ENCODE measurements at places on chromosomes 4 and X. TPM values are rescaled to one million over a fixed set of nuclear protein-coding genes. Genes with fewer than 3 reads are reported as not detected.

DNA sequence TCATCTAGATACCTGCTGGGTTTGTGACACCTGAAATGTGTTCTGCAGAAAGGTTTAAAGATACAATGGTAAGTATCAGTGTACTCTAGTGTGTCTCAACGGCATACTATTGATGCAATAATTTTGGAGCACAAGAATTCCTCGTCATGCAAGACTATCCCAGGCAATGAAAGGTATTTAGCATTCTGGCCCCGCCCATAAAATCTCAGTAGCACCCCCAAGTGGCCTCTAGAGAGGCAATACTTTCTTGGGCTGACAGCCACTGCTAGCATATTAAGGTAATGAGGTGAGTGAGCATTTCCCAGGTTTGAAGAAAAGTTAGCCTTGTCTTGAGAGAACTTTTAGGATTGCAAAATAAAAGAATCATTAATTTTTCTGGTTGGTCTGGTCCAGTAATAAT is 24.0 kb downstream of the TAB3 start:
- ATAC-seq, result no peak

SLIT2 gene
- total RNA-seq, result 158 TPM

GRCh38 chrX:113470166-113470565 is 629.5 kb upstream of the AMOT start:
- no peak for ATAC-seq

NXF2 gene
- not detected for total RNA-seq

DNA sequence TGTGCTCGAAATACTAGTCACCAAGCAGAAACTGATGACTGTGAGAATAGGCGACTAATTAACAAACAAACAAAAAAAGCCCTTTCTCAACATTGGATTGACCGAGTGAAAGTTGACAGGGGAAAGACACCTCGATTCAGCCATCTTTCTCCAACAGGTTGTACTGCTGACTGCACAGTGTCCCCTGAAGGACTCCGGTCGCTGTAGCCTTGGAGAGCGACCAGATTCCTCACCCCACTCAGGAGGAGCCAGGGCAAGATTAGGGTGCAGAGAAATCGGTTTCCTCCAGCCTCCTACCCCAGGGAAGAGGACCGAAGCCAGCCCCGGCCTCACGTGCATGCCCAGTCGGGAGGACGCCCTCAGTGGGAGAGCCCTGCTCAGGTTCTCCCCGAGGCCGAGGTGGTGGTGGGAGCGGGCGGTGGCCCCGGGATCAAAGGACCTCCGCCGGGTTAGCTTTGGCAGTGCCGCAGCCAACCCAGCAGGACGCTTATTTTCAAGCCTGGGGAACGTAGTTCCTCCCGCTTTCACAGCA is 1.1 kb upstream of the RAP1GDS1 start:
- peak; percentile 23 for ATAC-seq

DNA sequence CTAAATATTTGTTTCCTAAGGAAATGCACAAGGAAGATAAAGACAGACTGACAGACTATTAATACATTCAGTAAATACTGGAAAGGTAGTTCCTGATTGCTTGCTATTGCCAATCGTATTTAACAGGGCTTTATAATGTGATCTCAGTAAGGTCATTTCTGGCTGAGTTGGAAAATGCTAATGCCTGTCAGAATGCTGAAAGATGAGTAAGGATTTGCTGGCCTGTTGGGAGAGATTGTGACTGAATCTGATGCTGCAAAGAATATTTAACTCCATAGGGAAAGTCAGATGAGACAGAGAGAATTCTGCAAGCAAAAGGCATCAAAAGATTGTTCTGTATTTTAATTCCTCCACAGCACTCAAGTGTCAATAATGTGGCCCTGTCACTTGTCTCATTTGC is 169.0 kb downstream of the BEND2 start:
- peak; percentile 42 for ATAC-seq

- no peak for ATAC-seq
Observed at GRCh38 chr4:110278127-110278526, 79.7 kb upstream of the ELOVL6 start.

DNA sequence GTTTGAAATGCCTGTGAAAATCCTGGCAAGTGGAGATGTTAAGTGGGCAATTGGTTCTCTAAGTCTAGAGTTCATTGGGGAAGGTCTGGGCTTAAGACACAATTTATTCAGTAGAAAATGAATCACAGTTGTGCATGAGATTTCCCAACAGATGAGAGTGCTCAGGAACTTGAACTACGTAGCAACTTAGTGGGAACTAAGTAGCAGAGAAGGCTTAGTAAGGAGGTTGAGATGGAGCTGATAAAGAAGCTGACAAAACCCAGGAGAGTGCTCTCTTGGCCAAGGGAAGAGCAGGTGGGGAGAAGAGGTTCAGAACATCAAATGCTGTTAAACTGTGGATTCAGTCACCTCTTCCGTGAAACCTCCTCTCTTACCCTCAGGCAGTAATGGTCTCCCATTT is 33.0 kb downstream of the AFF1 start:
- ATAC-seq, result no peak

- ATAC-seq, result no peak
Observed at GRCh38 chrX:134025986-134026545, 40.7 kb upstream of the GPC3 start.

ARR3 gene
- 2.7 TPM for total RNA-seq

- ATAC-seq, result peak; percentile 76
Observed at GRCh38 chrX:138711399-138712347, at the start of gene FGF13. Gene FGF13 (minus strand): TSS chrX:138711717. CDS start chrX:138711003, 714 bp downstream.

DNA sequence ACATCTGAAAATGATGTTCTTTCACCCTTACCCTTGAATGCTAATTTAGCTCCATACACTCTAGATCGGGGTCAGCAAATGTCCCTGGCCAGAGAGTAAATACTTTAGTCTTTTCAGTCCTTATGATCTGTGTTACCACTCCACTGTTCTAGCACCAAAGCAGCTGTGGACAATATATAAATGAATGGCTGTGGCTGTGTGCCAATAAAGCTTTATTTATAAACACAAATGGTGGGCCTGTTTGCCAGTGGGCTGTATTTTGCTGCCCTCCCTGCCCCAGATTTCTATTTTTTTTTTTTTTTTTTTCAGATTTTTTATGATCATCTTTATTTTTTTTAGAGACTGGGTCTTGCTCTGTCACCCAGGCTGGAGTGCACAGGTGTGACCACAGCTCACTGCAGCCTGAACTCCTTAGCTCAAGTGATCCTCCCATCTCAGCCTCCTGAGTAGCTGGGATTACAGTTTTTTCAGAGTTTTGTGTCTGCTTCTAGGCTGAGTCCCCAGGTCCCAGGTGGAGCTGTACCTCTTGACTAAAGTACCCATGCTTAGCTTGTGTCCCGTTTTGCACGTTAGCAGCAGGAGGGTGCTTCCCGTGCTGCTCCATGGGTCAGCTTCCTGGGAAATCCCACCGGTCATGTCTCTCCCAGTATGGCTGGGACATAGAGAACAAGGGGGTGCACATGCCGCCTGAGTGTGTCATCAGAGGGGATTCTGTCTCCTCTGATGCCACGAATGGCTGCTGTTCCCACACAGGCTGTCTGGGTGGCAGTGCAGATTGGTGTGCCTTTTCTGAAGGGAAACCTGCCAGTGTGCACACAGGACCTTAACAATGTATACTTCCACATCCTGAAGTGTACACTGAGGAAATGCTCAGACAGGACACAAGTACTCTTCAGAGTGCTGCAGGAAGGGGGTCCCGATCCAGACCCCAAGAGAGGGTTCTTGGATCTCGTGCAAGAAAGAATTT is 16.0 kb upstream of the GRPEL1 start:
- peak; percentile 15 for ATAC-seq

ADH4 gene
- total RNA-seq, result not detected

PABPC5 gene
- 5.8 TPM for total RNA-seq

- ATAC-seq, result no peak
Observed at GRCh38 chrX:134026565-134027311, 41.3 kb upstream of the GPC3 start.

F8A3 gene
- total RNA-seq, result 1.4 TPM

FAM13A gene
- total RNA-seq, result 15.6 TPM

DNA sequence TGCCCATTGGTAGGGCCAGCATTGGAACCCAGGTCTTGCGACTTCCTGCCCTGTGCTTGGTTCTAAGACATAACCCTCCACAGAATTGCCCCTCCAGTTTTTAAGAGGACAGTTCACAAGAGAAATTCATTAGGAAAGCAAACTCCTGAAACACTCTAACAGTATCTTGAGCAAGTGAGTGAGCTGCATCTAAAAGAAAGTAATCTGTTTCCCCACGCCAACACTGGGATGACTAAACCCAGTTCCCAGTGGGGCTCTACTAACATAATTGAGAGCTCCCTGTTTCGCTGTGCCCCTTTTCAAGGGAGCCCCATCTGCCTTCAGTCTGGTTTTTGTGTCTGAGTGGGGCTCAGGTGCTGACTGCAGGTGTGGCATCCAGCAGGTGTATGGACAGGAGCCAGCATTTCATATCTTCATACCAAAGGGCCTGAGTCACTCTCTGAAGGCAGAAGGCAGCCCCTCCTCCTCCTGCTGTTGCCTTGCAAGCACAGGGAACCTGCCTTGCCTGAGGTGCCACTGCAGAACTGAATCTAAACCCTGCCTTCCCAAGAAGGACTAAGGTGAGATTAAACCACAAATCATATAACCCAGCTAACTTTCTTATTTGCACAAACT is 8.0 kb downstream of the AMOT start:
- no peak for ATAC-seq

HSD17B10 gene
- 43.5 TPM for total RNA-seq

MAP9 gene
- total RNA-seq, result 9.7 TPM

DNA sequence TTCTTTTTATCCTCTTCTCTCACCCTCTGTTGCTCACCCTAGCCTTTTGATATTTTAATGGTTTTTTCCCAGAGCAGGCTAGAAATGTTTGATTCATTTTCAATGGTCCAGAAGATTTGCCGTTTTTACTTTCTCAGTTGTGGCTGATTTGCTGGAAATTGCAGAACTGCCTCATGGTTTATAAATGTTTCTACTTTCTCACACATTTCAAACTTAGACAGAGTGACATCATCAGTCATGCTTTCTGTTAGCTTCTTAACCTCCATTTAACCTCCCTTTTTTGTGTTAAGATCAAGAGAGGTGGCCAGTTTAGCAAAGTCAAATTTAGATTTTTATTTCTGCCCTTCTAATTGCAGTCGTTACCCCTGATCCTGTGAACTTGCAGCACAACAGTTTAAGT is 8.7 kb downstream of the RXFP1 start:
- ATAC-seq, result peak; percentile 22

HMX1 gene
- not detected for total RNA-seq

DNA sequence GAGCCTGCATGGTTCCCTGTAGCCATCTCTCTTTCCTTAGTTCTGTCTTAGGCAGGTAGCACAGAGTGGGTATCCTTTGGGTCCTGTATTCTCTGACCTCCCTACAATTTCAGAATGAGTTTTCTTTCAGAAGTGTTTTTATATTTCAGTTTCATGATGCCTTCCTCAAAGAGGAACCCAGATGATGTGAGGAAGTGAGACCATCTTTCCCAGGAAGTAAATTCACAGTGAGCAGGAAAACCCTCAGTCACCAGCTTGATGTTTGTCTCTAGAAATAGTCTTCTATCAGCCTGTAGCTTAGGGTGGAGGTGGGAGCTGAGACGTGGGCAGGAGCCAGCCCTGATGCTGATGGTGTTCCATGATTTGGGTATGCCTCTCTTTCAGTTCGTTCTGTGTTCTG is 16.9 kb downstream of the PLAC1 start:
- no peak for ATAC-seq

GRCh38 chr4:56818797-56819196 is 2.7 kb downstream of the SPINK2 start:
- no peak for ATAC-seq

GRCh38 chrX:153214934-153215333 is 35.9 kb downstream of the MAGEA1 start:
- ATAC-seq, result no peak

ATG4A gene
- 9.2 TPM for total RNA-seq

GRCh38 chr4:14928035-14928434 is 74.2 kb upstream of the CPEB2 start:
- no peak for ATAC-seq

DNA sequence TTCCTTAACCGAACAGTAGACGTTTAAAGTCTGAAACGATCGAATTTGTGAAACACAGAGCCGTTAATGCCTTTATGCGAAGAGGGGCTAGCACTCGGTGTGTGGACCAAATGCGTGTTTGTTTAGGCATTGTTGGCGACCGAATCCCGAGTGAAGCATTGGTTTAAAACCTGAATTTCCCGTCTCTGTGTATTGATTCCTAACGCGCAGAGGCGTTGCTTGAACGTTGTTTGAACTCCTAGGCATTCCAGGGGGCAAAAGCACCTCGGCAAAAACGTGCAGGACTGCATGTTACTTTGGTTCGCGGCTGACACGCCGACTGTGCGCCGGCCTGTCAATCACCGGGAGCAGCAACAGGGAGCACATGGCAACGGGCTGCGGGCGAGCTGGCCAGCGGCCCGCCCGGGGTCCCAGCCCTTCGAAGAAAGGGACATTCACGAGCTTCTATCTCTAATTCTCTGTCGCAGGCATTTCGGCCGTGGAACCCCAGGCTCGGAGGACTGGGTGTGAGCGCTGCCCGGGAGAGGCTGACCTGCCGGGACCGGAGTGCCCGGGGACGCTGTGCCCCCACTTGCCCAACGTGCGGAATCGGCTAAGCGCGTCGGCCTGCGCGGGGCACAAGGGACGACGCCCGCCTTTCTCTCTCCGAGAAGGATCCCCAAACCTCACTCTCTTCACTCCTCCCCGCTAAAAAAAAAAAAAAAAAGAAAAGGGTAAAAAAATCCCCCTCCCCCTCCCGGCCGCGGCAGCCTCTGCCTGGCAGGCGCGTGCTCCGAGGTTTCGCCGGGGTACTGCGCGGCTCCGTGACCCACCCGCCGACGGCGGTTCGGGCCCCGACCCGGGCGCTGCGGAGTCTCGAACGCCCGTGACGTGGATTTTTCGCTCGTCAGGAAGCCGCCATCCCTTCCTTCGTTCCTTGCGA is 810 bp downstream of the SPRY1 start:
- ATAC-seq, result peak; percentile 39

ARX gene
- 0.13 TPM for total RNA-seq

GRCh38 chr4:64895031-64895430 is 485.8 kb upstream of the TECRL start:
- no peak for ATAC-seq

GLUD2 gene
- total RNA-seq, result 2.0 TPM

- ATAC-seq, result no peak
Observed at GRCh38 chr4:128917781-128918180, 108.3 kb downstream of the JADE1 start.

GJB1 gene
- total RNA-seq, result 0.96 TPM

COL4A6 gene
- total RNA-seq, result 1.4 TPM

WAS gene
- total RNA-seq, result 0.59 TPM
